ENCODE measurements at places on chromosomes 7 and 10.

- DNase-seq: peak; percentile 49
Observed at GRCh38 chr7:113120647-113121046, 2.3 kb upstream of the SMIM30 start.

DNA sequence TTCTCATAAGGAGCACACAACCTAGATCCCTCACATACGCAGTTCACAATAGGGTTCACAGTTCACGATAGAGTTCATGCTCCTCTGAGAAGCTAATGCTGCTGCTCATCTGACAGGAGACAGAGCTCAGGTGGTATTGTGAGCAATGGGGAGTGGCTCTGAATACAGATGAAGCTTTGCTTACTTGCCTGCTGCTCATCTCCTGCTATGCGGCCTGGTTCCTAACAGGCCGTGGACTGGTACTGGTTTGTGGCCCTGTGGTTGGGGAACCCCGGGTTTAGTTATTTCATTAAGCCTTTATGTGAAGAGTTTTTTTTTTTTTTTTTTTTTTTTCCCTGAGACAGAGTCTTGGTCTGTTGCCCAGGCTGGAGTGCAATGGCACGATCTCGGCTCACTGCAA, 19.4 kb downstream of the SLK start:
- no peak for DNase-seq

DNA sequence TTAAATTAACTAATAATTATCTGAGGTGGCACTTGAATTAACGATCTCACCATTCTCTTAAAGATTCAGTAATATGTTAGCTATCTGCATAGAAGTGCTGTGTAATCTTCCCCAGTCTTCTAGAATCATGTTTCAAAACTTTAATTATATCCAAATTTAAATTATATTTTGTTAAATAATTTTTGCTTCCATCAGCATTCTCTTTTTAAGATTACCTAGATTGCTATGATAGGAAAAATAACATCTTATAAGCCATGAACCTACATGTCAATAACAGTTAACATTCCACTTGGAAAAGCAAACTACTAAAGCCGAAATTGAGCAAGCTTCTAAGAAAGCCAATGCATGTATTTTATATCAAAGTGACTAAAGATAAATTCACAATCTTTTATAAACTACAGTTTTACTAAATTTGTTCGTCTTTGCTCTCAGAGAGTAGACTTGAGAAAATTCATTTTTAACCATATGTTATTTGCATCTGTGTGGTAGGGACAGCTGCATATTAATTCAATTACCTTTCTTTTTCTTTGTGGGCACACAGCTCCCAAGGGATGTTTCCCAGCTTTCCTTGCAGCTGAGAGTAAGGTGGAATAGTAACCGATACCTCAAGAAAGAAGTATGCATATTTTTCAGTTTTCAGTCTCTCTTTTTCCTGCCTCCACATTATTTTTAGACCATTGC, 105.4 kb upstream of the ABCB5 start:
- no peak for DNase-seq

DNA sequence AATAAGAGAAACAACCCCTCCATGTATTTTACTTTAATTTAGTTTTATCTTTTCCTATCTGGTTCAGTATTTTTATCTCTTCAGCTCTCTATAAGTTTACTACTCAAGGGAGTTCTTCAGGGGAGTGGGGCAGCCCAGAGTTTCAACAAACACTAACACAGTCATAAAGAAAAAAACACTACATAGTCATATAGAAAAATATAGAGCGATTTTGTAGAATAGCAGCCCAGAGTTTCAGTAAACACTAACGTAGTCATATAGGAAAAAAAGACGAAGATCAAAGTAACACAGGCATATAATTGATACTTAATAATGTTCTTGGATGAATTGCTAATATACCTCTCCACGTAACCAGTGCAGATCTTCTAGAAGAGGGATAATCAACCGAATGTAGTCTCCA, 54.7 kb downstream of the PON1 start:
- no peak for DNase-seq

DNA sequence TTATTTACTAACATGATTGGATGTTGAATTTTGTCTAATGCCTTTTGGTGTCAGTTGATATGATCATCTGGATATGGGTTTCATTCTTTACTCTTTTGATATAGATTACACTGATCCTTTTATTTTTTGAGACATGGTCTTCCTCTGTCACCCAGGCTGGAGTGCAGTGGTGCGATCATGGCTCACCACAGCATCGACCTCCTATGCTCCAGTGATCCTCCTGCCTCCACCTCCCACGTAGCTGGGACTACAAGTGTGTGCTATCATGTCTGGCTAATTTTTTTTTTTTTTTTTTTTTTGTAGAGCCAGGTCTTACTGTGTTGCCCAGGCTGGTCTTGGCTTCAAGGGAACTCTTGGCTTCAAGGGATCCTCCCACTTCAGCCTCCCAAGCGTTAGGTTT, 27.1 kb downstream of the BMS1 start:
- DNase-seq: no peak

- DNase-seq: no peak
Observed at GRCh38 chr7:24725554-24726241, 31.6 kb downstream of the GSDME start.

DNA sequence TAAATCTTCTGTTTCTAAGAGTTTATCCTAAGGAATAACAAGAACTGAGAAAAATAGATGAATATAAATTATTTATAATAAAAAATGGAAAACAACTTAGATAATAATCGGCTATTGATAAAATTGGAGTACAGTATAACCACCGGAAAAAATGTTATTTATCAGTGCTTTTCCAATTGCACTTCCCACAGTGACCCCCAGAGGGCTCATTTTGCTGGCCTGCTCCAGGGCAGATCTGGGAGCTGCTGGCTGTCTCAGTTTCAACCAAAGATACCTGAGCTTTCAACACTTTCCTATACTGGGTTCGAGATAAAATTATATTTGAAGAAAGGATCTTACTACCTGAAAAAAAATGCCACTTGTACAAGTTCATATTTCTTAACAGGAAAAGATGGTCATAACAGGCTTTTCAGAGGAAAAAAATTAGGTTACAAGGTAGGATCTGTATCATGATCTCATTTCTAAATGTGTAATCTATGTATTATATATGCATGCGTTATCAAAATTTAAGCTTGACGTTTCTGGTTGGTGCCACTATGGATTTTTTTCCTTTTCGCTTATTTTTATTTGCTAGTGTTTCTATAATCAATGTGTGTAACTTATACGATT, 165.7 kb downstream of the NPSR1 start:
- peak; percentile 24 for DNase-seq

DNA sequence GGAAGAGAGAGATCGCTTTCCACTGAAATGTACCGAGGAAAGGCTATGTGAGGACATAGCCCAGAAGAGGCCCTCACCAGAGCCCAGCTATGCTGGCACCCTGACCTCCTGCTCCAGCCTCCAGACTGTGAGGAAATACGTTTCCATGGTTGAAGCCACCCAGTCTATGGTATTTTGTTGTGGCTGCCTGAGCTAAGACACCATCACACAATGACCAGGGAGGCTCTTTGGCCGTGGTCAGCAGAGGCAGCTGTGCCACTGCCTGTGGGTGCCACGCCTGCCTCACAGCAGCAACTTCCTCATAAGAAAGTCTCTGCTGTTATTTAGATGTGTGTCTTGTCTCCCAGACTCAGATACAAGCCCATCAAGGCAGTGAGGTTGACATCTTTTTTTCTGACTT, 182.7 kb upstream of the PLXNA4 start:
- no peak for DNase-seq

DNA sequence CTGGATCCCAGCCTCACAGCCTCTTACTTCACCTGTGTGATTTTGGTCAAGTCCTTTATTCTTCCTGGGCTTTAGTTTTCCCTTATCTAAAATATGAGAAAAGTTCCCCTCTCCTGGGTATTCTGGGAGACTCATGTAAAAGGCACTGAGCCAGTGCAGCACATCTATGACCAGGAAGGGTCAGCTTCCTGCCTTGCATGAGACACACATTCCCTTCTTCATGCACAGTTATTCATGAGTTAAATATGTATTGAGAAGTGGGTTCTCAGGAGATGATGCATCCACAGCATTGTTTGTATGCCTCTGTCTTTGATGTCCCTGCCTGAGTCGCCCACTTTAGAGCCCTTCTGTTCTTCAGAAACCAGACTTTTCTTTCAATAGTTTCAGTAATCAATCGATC, 33.3 kb downstream of the EGFR start:
- peak; percentile 88 for DNase-seq

DNA sequence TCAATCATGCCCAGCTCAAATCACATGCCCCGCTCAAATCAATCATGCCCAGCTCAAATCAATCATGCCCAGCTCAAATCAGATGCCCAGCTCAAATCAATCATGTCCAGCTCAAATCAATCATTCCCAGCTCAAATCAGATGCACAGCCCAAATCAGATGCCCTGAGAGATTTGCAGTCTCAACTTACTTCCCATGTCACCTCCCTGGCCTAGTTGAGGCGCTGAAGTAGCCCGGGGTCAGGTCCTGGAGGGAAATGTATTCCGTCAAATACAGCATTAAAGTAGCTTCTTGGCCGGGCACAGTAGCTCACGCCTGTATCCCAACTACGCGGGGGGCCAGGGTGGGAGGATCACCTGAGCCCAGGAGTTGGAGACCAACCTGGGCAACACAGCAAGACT, 15.7 kb upstream of the PRKAR1B start:
- DNase-seq: no peak

GRCh38 chr10:118926903-118927302, 102.6 kb upstream of the NANOS1 start:
- no peak for DNase-seq

- DNase-seq: peak; percentile 20
Observed at GRCh38 chr7:114973147-114973546, 51.3 kb downstream of the MDFIC start.

GRCh38 chr10:77857272-77857671, 69.3 kb downstream of the DLG5 start:
- DNase-seq: no peak

- DNase-seq: no peak
Observed at GRCh38 chr10:120788771-120789170, 62.4 kb upstream of the WDR11 start.

- no peak for DNase-seq
Observed at GRCh38 chr7:11527707-11528106, 304.3 kb downstream of the THSD7A start.

DNA sequence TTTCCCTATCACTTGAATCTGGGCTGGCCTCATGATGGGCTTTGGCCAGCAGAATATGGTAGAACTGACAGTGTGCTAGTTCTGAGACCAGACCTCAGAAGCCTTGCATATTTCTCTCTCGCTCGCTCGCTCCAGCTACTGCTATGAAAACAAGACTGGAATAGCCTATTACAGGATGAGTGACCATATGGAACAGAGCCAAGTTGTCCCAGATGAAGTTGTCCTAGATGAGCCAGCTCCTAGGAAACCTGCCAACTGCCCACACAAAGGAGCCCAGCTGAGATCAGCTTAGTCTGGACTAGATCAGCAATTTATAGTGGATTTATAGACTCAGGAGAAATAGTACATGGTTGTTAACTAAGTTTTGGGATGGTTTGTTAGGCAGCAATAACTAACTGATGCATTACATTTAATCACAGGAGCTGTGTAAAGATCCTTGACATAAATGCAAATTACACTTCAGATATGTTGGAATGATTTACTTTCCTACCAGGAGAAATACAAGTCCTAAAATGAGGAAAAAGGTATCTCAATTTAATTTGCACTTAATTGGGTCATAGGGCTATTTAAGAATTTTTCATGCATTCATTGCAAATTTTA, 6.8 kb upstream of the HECW1 start:
- DNase-seq: peak; percentile 1

DNA sequence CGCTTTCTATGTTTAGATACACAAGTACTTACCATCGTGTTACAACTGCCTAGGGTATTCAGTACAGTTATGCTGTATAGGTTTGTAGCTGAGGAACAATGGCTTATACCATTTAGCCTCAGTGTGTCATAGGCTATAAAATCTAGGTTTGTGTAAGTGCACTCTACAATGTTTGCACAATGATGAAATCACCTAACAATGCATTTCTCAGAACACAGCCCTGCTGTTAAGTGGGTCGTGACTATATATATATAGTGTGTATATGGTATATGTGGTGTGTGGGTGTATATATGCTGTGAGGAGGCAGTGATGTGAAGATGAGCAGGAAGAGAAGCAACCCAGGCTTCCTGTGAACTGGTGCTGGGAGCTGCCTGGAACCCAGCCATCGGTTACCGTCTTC, 65.6 kb upstream of the MKI67 start:
- peak; percentile 46 for DNase-seq

DNA sequence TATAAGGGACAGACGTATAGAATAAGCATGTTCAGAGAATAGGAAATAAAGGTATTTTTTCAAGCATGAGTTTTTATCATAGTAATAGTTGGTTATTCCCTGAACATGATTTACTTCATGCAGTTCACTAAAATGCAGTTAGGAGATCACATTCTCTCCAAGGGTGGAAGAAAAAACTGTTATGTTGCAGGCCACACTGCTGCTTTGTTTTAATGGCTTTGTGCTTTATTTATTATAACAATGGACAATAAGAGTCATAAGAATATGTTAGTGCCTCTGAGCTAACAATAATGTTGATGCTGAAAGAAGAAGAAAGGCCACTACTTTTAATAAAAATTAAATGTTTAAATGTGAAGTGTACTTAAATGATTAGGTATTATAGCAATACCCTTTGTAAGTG, 78.5 kb upstream of the GATAD1 start:
- DNase-seq: no peak

- peak; percentile 70 for DNase-seq
Observed at GRCh38 chr7:19560111-19560883, 148.5 kb downstream of the POLR1F start.

GRCh38 chr10:62726142-62726541, 78.4 kb upstream of the ADO start:
- no peak for DNase-seq

- DNase-seq: no peak
Observed at GRCh38 chr10:14583252-14583651, 191.4 kb downstream of the FAM107B start.

- no peak for DNase-seq
Observed at GRCh38 chr7:117137868-117138267, 184.6 kb downstream of the ST7 start.

DNA sequence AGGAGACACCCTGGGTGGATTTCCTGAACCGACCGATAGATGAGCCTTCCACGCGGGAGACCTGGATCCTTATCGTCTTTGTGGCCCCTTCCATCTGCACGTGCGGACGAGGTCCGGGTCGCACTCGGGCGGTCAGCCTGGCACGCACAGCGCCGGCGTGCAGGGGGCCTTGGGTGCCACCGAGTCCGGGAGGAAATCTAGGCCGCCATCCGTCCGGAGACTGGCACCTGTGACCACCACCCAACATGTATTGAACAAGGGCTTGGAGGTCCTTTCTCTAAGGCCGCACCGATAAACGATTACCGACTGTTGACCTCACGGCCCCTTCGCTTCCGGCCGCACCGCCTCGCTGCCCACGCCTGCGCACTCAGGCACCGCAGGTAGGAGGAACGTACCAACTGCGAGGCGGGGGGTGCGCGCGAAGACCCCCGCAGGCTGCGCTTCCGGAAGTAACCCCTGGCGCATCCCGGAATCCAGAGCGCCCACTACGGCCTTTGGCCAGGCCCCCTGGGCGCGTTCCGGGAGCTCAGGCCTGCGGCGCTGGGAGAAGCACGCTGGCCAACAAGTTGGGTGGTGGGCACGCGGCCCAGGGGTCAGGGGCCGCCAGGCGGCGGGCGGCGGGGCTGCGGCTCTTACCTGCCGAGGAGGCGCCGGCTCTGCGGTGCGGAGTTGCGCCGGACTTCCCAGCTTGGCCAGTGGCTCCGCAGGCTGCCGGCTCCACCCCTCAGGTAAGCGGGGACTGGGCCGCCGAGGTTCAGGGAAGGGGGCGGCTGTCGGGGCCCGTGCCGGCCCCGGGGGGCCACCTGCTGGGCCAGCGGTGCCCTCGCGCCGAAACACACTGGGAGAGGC, at the start of the genes ACTR3C and LRRC61:
TSS of gene ACTR3C (minus strand) at position 713 of the 849 bp plus-strand sequence. CDS start 28,249 bp downstream, outside the sequence.
TSS of gene LRRC61 (plus strand) at position 523 of the 849 bp plus-strand sequence. CDS start 13,507 bp downstream, outside the sequence.
- DNase-seq: no peak
